ENCODE measurements at places on chromosomes 5 and 9.
A peak's percentile ranks its signal among the peaks of the same experiment; 100 is the strongest.

DNA sequence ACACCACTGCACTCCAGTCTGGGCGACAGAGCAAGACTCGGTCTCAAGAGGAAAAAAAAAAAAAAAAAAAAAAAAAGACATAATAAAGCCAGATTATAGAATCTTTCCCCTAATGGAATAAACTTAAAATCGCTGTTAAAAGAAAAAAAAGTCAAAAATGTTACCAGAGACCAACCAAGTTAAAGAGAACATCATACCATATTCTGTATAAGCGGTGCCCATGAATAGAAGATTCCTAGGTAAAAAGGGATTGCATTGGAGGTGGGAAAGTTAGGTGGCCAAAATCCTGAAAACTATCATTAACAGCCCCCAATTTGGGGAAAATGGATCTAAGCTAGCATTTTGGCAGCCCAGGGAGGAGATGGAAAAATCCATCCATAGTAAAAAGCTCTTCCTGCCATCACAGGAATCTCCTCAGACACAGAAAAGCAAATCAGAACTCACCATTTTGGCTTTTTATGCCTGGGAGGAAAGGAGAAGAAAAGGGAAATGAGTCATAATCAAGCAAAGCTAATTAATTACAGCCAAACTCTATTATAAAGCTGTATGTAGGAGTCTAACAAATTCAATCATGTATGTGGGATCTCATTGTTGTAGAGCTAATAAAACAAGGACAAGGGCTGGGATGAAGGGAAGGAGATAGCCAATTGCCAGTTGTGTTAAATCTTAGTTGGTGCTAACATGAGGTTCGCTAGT, 363.8 kb downstream of the ARL15 start:
- no peak overlapping the region for H3K27ac ChIP-seq
- DNase-seq: no peak
- H3K4me1 ChIP-seq: peaks cover 2% of the 10 kb centered on the region

GRCh38 chr5:6446626-6447309, 1.9 kb upstream of the UBE2QL1 start:
- H3K4me3 ChIP-seq: no peak overlapping the region
- peaks cover 24% of the 10 kb centered on the region for H3K27me3 ChIP-seq
- DNase-seq: no peak
- no peak overlapping the region for H3K27ac ChIP-seq
- H3K4me1 ChIP-seq: peaks cover 5% of the 10 kb centered on the region
- peaks cover 2% of the 10 kb centered on the region for H3K36me3 ChIP-seq

DNA sequence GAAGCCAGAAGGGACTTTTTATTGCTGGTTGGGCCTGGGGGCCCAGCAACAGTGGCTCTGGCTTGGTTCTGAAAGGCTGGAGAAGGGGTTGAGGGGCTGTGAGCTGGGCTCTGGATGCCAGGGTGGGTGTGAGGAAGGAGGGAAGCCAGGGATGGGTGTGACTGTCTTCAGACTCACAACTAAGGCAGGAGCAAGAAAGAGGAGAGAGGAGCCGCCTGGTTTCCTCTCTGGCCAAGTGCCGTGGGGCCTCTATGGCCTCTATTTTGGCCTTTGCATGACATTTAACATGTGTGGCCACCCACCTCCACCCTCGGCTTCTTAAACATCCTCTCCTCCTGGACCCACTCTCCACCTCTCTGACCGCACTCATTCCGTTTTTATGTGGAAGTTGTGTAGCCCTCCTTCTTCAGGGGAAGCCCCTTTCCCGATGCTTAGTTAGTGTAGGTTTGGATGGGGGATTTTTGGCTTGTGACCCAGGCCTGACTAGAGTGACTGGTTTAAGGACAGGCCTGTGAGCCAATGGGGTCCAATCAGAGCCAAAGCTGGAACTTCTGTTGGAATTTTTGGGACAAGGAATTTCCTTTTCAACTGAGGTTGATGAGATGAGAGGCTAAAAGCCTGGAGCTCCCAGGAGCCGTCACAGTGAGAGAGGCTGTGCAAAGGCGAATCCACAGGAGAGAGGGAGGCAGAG, 517.8 kb downstream of the CCDC171 start:
- no peaks in the 10 kb centered on the region for H3K27me3 ChIP-seq
- no peak for DNase-seq
- H3K4me1 ChIP-seq: no peaks in the 10 kb centered on the region
- no peaks in the 10 kb centered on the region for H3K36me3 ChIP-seq
- H3K27ac ChIP-seq: no peak overlapping the region

- peaks cover 9% of the 10 kb centered on the region for H3K4me1 ChIP-seq
- no peaks in the 10 kb centered on the region for H3K36me3 ChIP-seq
- H3K27me3 ChIP-seq: no peaks in the 10 kb centered on the region
- H3K27ac ChIP-seq: no peak overlapping the region
- H3K4me3 ChIP-seq: no peak overlapping the region
Measured at GRCh38 chr9:6909181-6909580, 151.4 kb downstream of the KDM4C start.

DNA sequence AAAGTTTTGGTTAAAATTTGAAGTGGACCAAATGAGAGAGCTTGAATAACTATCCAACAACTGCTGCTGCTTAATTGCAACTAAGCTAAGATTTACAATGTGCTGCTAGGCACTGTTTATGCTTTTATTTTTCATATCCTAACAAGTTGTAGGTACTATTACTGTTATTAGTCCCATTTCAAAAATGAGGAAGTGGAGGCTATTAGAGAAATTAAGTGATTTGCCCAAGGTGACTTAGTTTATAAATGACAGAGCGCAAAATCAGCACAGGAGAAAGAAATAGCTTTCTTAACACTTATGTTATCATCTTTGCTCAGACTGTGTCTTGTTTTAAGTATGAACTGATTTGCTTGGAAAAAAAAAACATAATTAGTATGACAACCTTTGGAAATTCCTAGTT, 23.1 kb downstream of the WDR36 start:
- DNase-seq: no peak
- H3K36me3 ChIP-seq: peaks cover 10% of the 10 kb centered on the region
- H3K27me3 ChIP-seq: no peaks in the 10 kb centered on the region
- H3K4me3 ChIP-seq: no peak overlapping the region

GRCh38 chr9:93815135-93815534, 140.0 kb downstream of the BARX1 start:
- DNase-seq: no peak
- H3K27me3 ChIP-seq: peaks cover 53% of the 10 kb centered on the region
- H3K4me1 ChIP-seq: peaks cover 3% of the 10 kb centered on the region
- no peak overlapping the region for H3K27ac ChIP-seq

DNA sequence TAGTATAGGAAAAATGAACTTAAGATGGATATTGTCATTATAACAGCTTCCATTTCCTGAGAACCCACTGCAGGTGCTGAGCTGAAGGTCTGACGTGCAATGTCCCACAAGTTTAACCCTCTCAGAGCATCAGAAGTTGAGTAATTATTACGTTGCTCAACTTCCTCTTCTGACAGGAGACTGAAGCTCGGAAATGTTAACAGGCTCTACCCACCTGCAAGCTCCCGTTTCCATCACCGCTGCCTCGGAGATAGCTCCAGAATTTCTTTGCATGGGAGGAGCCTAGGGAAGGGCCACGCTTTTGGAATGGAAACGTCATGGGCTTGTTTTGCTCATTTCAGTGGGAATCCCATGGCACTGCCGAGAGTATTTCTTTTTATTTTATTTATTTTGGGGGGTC, 1.0 kb upstream of the NTMT1 start:
- peak overlapping the region; percentile 88 for H3K27ac ChIP-seq
- H3K4me1 ChIP-seq: peaks cover 36% of the 10 kb centered on the region
- peak overlapping the region; percentile 96 for H3K4me3 ChIP-seq
- H3K36me3 ChIP-seq: peaks cover 3% of the 10 kb centered on the region
- DNase-seq: no peak

GRCh38 chr5:156883316-156883875, 33.3 kb downstream of the PPP1R2B start:
- peaks cover 28% of the 10 kb centered on the region for H3K27me3 ChIP-seq
- H3K27ac ChIP-seq: no peak overlapping the region
- H3K36me3 ChIP-seq: no peaks in the 10 kb centered on the region
- H3K4me3 ChIP-seq: no peak overlapping the region
- no peaks in the 10 kb centered on the region for H3K4me1 ChIP-seq

- no peaks in the 10 kb centered on the region for H3K27me3 ChIP-seq
- H3K36me3 ChIP-seq: no peaks in the 10 kb centered on the region
- DNase-seq: no peak
Measured at GRCh38 chr5:152066784-152067183, 142.1 kb upstream of the GLRA1 start.

GRCh38 chr5:52989781-52990527, 802 bp downstream of the ITGA2 start:
- DNase-seq: no peak
- peaks cover 6% of the 10 kb centered on the region for H3K27me3 ChIP-seq
- H3K36me3 ChIP-seq: peaks cover 5% of the 10 kb centered on the region
- H3K27ac ChIP-seq: peak overlapping the region; percentile 68

GRCh38 chr5:95620870-95621838, 1.3 kb downstream of the GPR150 start:
- DNase-seq: peak; percentile 24
- peaks cover 52% of the 10 kb centered on the region for H3K4me1 ChIP-seq
- peak overlapping the region; percentile 91 for H3K27ac ChIP-seq
- H3K27me3 ChIP-seq: no peaks in the 10 kb centered on the region
- peaks cover 3% of the 10 kb centered on the region for H3K36me3 ChIP-seq
- H3K4me3 ChIP-seq: peak overlapping the region; percentile 93

DNA sequence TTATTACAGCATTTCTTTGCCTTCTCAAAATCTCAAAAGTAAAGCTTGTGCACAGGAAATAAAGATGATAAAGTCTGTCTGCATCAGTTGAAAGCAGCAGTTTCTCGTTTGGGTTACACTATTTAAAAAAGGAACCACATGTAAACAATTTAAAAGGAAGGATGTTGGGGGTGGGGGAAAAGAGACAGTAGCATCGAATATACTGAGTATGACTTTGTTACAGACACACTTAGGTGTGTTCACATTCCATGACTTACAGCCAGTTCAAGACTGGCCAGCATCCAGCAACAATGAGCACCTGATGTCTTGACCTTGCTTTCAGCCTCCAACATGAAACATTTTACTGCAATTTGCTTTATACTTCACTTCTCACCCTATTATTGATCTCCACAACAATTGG, 8.7 kb downstream of the GAPT start:
- H3K36me3 ChIP-seq: peaks cover 4% of the 10 kb centered on the region
- peaks cover 43% of the 10 kb centered on the region for H3K27me3 ChIP-seq
- H3K27ac ChIP-seq: peak overlapping the region; percentile 72

DNA sequence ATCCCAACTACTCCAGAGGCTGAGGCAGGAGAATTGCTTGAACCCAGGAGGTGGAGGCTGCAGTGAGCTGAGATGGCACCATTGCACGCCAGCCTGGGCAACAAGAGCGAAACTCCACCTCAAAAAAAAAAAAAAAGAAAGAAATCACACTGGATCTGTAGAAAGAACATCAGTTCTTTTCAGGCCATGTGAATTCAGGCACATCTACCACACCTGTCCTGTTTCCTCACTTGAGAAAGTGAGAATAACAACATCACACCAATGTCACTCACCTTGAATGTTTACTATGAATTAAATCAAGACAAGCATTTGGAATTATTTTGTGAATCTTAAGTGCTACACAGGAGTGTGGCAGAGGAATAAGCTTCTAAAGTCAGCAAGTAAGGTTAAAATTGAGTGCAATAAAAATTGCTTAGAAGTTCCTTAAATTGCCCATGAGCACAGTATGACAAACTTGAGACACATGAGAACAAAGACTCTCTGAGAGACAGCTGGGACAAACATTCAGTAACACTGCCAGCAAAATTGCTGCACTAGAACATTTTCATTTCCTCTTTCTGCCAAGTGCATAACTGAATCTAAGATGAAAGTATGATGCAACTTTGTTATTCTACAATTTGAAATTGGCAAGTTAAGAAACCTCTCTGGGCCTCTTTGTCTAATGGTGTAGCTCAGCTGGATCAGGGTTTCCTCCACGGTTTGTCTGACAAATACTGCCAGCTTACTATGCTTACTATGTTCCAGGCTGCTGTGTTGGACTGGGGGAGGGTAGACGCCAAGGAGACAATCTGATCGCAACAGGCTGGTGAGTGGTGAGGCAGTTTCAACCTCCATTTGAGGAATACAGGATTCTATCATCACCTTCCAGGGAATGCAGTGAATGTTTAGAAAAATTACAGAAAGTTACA, 1.9 kb upstream of the RIC1 start:
- peak overlapping the region; percentile 99 for H3K4me3 ChIP-seq
- no peak for DNase-seq
- H3K36me3 ChIP-seq: peaks cover 2% of the 10 kb centered on the region
- peak overlapping the region; percentile 96 for H3K27ac ChIP-seq
- H3K27me3 ChIP-seq: no peaks in the 10 kb centered on the region
- H3K4me1 ChIP-seq: peaks cover 35% of the 10 kb centered on the region

DNA sequence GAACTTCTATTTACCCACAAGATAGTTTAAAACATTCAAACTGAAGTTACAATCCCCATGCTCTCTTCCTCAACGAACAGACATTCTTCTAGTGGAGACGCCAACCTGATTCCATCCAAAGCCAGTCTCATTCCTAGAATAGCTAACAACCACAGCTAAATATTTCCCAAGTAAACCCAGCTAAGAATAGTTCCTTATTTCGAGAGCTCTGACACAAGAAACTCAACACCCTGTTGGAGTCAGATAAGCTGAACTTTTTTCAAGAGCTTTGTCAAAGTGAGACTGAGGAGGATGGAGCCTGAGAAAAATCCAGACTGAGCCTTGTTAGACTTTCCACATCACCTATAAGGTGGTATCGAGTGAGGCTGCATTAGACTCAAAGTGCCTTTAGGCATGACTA, 56.7 kb upstream of the RPS23 start:
- H3K36me3 ChIP-seq: no peaks in the 10 kb centered on the region
- H3K4me1 ChIP-seq: no peaks in the 10 kb centered on the region
- no peak overlapping the region for H3K27ac ChIP-seq
- H3K4me3 ChIP-seq: no peak overlapping the region

GRCh38 chr5:147504011-147504410, 5.9 kb downstream of the DPYSL3 start:
- DNase-seq: no peak
- H3K27ac ChIP-seq: no peak overlapping the region
- no peak overlapping the region for H3K4me3 ChIP-seq
- peaks cover 25% of the 10 kb centered on the region for H3K27me3 ChIP-seq

- no peak for DNase-seq
- H3K4me3 ChIP-seq: no peak overlapping the region
- no peaks in the 10 kb centered on the region for H3K27me3 ChIP-seq
- no peak overlapping the region for H3K27ac ChIP-seq
- H3K4me1 ChIP-seq: no peaks in the 10 kb centered on the region
Measured at GRCh38 chr9:12667892-12668291, 25.3 kb upstream of the TYRP1 start.
